ENCODE measurements at places on chromosomes 1 and 21. TPM values are rescaled to one million over a fixed set of nuclear protein-coding genes. Genes with fewer than 3 reads are reported as not detected.

DNA sequence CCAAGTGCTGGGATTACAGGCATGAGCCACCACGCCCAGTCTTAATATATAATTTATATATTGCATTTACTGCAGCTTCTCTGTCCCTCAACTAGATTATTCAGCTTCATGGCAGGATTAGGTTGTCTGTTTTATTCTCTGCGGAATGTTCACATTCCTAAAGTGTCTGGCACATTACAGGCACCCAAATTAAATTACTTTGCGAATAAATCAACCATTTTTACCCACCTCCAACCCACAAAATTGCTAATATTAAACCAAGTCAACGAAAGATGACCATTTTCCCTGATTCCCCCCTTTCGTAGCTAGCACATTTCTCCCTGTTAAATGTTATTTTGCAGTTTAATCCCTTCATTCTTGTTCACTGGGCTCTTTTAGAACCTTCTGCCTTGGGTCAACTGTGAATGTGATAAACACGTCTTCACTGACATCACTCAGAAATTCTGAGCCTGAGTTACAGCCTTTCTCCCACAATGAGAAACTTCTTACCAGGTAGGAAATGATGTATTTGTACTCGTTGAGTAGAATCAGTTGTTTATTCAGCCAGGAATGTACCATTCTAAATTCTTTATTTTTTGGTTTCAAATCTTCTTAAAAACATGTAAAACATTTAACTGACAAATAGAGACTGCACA, 35.9 kb downstream of the THAP3 start:
- peaks cover 25% of the 10 kb centered on the region for H3K36me3 ChIP-seq
- no peak overlapping the region for H3K27ac ChIP-seq
- H3K4me3 ChIP-seq: no peak overlapping the region
- no peaks in the 10 kb centered on the region for H3K27me3 ChIP-seq

DNA sequence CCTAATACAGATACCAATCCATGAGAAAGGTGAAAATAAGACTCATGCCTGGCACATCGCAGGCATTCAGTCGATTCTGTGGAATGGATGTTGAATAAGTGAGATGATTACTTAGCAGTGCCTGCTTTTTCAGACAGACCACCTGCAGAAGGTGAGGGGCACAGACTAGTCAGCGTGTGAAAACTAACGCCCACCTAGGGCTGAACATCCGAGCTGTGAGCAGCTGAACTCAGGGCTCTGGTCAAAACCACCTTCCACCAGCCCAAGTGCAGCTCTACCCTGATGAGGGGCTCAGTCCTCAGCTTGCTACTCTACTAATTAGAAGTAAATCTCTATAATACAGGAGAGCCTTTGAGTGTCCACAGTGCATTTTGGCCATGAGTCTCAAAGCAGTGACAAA, 32.5 kb downstream of the LMX1A start:
- H3K4me1 ChIP-seq: no peaks in the 10 kb centered on the region
- H3K4me3 ChIP-seq: no peak overlapping the region
- DNase-seq: no peak
- H3K36me3 ChIP-seq: no peaks in the 10 kb centered on the region

DNA sequence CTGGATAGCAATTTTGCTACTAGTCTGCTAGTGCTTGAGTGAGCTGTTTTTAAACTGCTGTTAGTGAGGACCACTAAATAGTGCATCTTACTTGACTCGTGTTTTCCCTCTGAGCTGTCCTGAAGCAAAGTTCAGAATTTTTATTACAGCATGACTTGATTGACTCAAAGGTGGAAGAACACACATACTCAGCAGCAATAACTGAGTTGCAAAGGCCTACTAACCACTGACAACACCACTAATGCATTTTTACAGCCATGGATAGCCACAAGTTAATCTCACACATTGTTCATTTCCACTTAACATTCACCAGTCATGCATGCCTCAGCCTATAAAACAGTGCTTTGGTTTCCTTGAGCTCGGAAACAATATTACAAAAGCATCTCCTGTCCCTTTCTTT, 148.7 kb downstream of the RUNX1 start:
- DNase-seq: peak; percentile 78
- peaks cover 29% of the 10 kb centered on the region for H3K36me3 ChIP-seq
- H3K4me1 ChIP-seq: peaks cover 11% of the 10 kb centered on the region
- no peaks in the 10 kb centered on the region for H3K27me3 ChIP-seq

GRCh38 chr1:152577168-152577567, 3.1 kb downstream of the LCE3D start:
- H3K27me3 ChIP-seq: no peaks in the 10 kb centered on the region
- no peak for DNase-seq
- no peak overlapping the region for H3K4me3 ChIP-seq

GRCh38 chr21:17697473-17697872, 84.8 kb upstream of the BTG3 start:
- no peaks in the 10 kb centered on the region for H3K36me3 ChIP-seq
- no peak for DNase-seq
- H3K27me3 ChIP-seq: peaks cover 14% of the 10 kb centered on the region
- H3K4me3 ChIP-seq: no peak overlapping the region

DNA sequence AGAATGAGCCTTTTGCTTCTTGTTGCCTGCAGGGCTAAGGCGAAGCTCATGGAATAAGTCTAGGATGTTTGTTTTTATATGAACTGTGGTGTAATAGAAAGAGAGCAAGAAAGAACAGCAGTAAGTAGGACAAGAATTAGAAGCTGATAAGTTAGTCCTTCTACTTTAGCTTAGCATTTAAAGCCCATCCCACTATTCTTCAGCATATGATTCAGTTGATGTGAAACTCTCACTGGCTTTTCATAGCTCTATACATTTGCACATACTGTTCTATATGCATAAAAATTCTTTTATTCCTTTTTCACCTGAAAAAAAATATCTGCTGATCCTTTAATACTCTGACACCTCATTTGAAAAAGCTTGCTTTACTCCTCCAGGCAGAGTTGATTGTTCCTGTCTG, 712.0 kb downstream of the USP25 start:
- DNase-seq: no peak
- H3K4me3 ChIP-seq: no peak overlapping the region
- no peaks in the 10 kb centered on the region for H3K27me3 ChIP-seq

- H3K4me1 ChIP-seq: peaks cover 15% of the 10 kb centered on the region
- H3K27me3 ChIP-seq: peaks cover 49% of the 10 kb centered on the region
- H3K27ac ChIP-seq: no peak within 1 kb of the TSS
- no peak within 1 kb of the TSS for H3K4me3 ChIP-seq
- H3K36me3 ChIP-seq: no peaks in the 10 kb centered on the region
- no peak for DNase-seq
Measured at GRCh38 chr1:26410706-26411623, at the start of gene LIN28A. TSS of gene LIN28A (plus strand) at chr1:26410817. CDS start at chr1:26410892, 75 bp downstream.

DNA sequence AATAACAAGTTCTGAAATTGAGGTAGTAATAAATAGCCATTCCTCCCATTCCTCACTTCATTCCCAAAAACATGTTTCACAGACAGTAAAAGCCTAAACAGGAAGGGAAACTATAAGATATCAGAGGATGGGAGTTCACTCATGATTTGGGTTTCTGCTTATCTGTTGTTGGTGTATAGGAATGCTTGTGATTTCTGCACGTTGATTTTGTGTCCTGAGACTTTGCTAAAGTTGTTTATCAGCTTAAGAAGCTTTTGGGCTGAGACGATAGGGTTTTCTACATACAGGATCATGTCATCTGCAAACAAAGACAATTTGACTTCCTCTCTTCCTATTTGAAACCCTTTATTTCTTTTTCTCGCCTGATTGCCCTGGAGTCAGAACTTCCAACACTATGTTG, 26.0 kb upstream of the POFUT2 start:
- H3K36me3 ChIP-seq: peaks cover 27% of the 10 kb centered on the region
- no peak for DNase-seq
- H3K4me3 ChIP-seq: no peak overlapping the region
- peaks cover 4% of the 10 kb centered on the region for H3K27me3 ChIP-seq

DNA sequence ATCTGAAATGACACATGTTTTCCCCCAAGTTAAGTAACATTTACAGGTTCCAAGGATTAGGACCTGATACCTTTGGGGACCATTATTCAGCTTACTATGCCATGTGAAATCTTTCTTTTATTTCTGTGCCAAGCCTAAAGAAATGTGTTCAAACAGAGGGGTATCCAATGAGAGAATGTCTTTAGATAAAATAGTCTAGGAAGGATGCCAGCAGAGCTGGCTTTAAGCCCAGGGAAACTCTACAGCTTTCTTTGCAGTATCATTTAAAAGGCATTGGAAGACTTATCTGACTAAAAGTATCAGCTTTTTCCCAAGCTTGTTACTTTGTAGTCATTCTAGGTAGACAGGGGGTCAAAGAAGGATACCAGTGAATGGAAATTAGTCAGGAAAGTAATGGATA, 860.4 kb downstream of the PLA2G4A start:
- H3K4me1 ChIP-seq: peaks cover 45% of the 10 kb centered on the region
- no peaks in the 10 kb centered on the region for H3K36me3 ChIP-seq
- H3K27me3 ChIP-seq: no peaks in the 10 kb centered on the region
- DNase-seq: peak; percentile 46
- H3K4me3 ChIP-seq: no peak overlapping the region

GRCh38 chr1:202593845-202594244, 116.4 kb downstream of the SYT2 start:
- peaks cover 9% of the 10 kb centered on the region for H3K27me3 ChIP-seq
- peak; percentile 27 for DNase-seq
- no peak overlapping the region for H3K4me3 ChIP-seq
- peaks cover 45% of the 10 kb centered on the region for H3K4me1 ChIP-seq
- H3K36me3 ChIP-seq: no peaks in the 10 kb centered on the region

GRCh38 chr1:15477646-15478212, 1.8 kb downstream of the CELA2B start:
- H3K27ac ChIP-seq: no peak overlapping the region
- no peak for DNase-seq
- H3K27me3 ChIP-seq: peaks cover 20% of the 10 kb centered on the region
- no peaks in the 10 kb centered on the region for H3K4me1 ChIP-seq

- H3K4me1 ChIP-seq: no peaks in the 10 kb centered on the region
- H3K36me3 ChIP-seq: no peaks in the 10 kb centered on the region
- no peak for DNase-seq
- H3K27me3 ChIP-seq: no peaks in the 10 kb centered on the region
Measured at GRCh38 chr1:14570514-14570913, 28.0 kb upstream of the KAZN start.

- H3K27me3 ChIP-seq: no peaks in the 10 kb centered on the region
- peak overlapping the region; percentile 60 for H3K27ac ChIP-seq
- peaks cover 6% of the 10 kb centered on the region for H3K36me3 ChIP-seq
Measured at GRCh38 chr1:67679691-67680090, 5.3 kb upstream of the GADD45A start.

GRCh38 chr1:167165948-167166689, 54.6 kb upstream of the POU2F1 start:
- no peak overlapping the region for H3K4me3 ChIP-seq
- H3K27ac ChIP-seq: no peak overlapping the region
- DNase-seq: no peak
- peaks cover 5% of the 10 kb centered on the region for H3K27me3 ChIP-seq
- H3K4me1 ChIP-seq: no peaks in the 10 kb centered on the region

DNA sequence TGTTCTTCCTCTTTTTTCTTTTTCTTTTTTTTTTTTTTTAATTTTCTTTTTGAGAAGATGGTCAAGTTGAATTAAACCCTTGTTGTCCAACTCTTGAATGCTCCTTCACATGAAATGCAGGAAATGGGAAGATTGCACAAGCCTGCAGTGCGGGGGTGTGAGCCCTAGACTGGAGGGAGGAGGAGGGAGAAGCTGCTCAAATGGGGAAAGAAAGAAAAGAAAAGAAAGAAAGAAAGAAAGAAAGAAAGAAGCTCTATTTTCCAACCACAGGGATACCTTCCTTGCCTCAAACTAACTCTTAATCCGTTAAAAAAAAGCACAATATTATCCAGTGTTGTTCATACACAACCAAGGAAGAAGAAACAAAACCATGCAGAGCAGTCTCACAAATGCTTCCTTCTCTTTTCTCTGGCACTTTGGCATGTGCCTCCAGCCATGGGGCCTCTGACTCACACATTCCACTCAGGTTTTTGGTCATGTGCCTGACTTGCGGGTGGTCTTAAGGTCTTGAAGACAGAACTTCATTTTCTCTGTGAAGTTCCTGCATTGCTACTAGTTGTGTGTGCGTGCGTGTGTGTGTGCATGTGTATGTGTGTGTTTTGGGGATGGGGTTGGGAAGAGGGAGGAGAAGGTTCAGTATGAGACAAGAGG, 276.1 kb downstream of the RPS6KC1 start:
- DNase-seq: peak; percentile 77
- H3K4me3 ChIP-seq: peak overlapping the region; percentile 74
- peaks cover 31% of the 10 kb centered on the region for H3K4me1 ChIP-seq
- H3K27ac ChIP-seq: peak overlapping the region; percentile 74
- peaks cover 8% of the 10 kb centered on the region for H3K27me3 ChIP-seq

- H3K36me3 ChIP-seq: no peaks in the 10 kb centered on the region
- H3K4me1 ChIP-seq: peaks cover 49% of the 10 kb centered on the region
Measured at GRCh38 chr1:85290826-85291225, 14.4 kb upstream of the BCL10 start.

DNA sequence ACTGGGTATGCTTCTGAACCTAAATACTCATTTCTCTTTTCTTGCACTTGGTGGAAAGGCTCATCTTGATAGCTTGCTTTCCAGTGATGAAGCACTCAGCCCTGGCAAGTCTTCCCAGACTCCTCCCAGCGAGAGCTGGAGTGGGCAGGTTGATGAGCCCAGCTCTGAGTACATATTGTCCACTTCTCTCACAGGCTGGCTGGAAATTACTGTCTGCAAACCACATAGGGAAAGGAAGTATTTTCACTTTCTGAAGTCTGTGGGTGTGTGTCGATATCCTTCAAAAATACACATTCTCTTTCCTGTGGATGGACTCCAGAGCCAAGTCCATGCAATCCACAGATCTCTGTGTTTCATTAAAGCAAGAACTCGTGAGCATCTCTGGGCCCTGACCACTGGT, 38.7 kb upstream of the CNTN2 start:
- H3K36me3 ChIP-seq: no peaks in the 10 kb centered on the region
- H3K27me3 ChIP-seq: peaks cover 48% of the 10 kb centered on the region
- H3K4me3 ChIP-seq: no peak overlapping the region
- H3K4me1 ChIP-seq: no peaks in the 10 kb centered on the region
- H3K27ac ChIP-seq: no peak overlapping the region
- DNase-seq: no peak

DNA sequence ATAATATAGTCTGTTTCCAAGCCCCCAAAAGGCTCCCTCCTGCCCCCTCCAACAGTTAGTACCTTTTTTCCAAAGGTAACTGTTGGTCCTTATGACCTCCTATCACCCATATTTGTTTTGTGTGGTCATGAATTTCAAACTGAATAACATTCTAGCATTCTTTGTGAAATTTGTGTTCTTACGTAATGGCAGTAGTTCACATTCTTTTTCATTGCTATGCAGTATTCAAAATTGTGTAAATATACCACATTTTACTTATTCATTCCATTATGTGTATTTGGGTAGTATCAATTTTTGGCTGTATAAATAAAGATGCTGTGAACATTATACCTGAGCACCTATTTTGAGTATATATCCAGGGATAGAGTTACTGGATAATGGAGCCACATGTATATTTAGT, 13.4 kb downstream of the RNF11 start:
- DNase-seq: no peak
- peaks cover 5% of the 10 kb centered on the region for H3K27me3 ChIP-seq
- H3K27ac ChIP-seq: no peak overlapping the region
- H3K36me3 ChIP-seq: no peaks in the 10 kb centered on the region

GRCh38 chr1:231001892-231002291, 23.0 kb downstream of the ARV1 start:
- no peaks in the 10 kb centered on the region for H3K27me3 ChIP-seq
- H3K36me3 ChIP-seq: peaks cover 31% of the 10 kb centered on the region
- H3K27ac ChIP-seq: no peak overlapping the region
- no peak overlapping the region for H3K4me3 ChIP-seq
- no peaks in the 10 kb centered on the region for H3K4me1 ChIP-seq
- DNase-seq: no peak

Gene TCHHL1
- not detected for total RNA-seq

Gene LAMC2
- 2.4 TPM for total RNA-seq

Gene PRKAB2
- total RNA-seq: 10.0 TPM

Gene RHEX
- total RNA-seq: not detected

Gene CD52
- total RNA-seq: not detected

Gene TNFRSF18
- not detected for total RNA-seq

Gene SYCP1
- total RNA-seq: not detected

Data from HFFc6 (cell line).